T-helper 17 cell (primary cell): ENCODE measurements at places on chromosomes 11 and 22. TPM values are rescaled to one million over a fixed set of nuclear protein-coding genes. Genes with fewer than 3 reads are reported as not detected.
A peak's percentile ranks its signal among the peaks of the same experiment; 100 is the strongest.

The ANO1 gene
- not detected for total RNA-seq

The TXNRD2 gene
- total RNA-seq = 16.8 TPM

DNA sequence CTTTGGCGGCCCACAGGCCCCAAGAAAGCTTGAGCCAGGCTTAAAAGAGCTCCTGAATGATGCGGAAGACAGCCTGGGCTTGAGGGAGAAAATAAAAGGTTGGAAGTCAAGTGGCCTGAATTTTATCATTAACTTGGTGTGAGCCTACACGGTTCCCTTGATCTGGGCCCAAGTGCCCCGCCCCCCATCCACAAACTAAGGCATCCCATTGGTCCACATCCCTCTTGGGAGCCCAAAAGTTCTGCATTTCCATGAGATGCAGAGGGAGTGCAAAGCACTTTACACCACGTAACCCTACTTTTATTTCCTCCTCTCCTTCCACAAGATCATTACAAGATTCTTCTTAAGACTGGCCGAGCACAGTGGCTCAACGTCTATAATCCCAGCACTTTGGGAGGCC, 22.2 kb downstream of the LARGE1 start:
- no peak for DNase-seq

- DNase-seq = no peak
These were observed 29.9 kb downstream of the GLB1L2 start for GRCh38 chr11:134361661-134362060.

- no peak for DNase-seq
These were observed 165.1 kb downstream of the WNT11 start for GRCh38 chr11:76041208-76041607.

The PDGFD gene
- total RNA-seq = 0.10 TPM

- no peak for DNase-seq
These were observed 247.3 kb downstream of the MN1 start for GRCh38 chr22:27554106-27554811.

The CENATAC gene
- 116 TPM for total RNA-seq

DNA sequence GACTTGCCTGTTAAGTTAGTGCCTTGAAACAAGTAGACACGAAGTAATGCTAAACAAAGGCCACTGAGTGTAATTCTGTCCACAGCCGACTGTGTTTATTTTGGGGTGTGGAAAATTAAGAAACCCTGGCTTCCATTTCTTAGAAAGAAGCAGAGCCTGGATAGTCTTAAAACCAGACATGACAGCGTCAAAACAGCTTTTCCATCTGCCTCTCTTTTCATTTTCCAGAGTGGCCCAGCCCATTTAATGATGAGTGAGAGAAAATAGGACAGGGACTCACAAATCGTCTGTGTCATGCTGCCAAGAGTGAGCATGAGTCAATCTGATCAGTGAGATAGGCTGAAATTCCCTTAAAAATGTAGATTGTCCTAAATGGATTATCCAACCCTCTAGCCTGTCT, 485.9 kb downstream of the JRKL start:
- no peak for DNase-seq

The KRTAP5-10 gene
- total RNA-seq = not detected

The TMPRSS4 gene
- total RNA-seq = not detected

GRCh38 chr11:44788536-44789261, 61.9 kb downstream of the TSPAN18 start:
- no peak for DNase-seq

- DNase-seq = no peak
These were observed 3.0 kb downstream of the PNPLA2 start for GRCh38 chr11:821512-822371.

DNA sequence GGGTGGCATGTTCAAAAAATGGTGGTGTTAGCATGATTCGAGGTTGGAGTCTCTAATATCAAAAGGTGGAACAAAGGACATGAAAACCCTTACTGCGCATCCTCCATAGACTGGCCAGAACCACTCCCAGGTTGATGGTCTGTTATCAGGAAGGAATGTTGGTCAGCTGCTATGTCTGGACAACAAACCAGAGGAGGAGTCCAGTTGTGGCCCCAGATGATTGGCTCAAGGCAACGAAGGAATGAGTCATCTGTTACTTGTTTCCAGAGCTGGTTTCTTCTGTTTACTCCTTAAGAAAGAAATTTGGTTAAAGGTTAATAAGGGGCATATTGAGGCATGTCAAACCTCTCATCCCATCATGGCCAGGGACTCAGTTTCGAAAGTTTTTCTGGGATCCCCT, 56.8 kb upstream of the GRIA4 start:
- no peak for DNase-seq

DNA sequence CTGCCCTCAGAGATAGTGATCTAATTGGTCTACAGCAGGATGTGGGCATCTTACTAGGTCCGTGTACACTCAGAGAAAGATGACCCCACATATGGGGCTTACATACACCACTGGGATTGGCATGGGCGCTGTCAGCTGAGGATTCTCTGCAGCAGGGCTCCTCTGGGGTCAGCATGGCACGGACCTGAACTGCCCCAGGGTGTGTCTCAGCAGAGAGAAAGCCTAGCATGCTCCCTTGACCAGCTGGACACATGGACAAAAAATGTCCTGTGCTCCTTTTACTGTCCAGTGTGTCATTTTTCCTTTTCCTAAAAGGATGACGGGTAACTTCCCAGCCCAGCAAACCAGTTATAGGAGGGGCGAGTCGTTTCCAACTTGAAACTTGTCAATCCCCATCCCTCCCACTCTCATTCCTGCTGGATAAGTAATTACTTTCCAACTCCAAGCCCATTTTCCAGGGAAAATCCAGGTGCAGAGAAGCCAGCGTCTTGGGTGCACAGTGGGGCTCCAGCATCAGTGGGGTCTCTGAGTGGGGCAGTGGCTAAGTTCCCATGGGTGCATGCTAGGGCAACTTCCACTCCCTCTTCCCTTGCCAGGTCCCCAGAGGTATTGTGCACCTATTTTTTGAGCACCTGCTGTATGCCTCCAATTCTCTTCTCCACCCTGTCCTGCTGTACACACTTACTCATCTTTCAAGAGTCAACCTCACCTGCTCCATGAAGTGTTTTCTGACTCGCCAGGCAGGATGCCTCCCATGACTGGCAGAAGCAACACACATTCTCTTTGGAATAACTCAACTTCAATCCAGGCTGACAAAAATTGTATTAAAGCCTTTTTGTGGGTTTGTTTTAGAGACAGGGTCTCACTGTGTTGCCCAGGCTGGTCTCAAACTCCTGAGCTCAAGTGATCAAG, 5.0 kb downstream of the VSTM5 start:
- DNase-seq = no peak

The PKNOX2 gene
- not detected for total RNA-seq

The SAA4 gene
- not detected for total RNA-seq

DNA sequence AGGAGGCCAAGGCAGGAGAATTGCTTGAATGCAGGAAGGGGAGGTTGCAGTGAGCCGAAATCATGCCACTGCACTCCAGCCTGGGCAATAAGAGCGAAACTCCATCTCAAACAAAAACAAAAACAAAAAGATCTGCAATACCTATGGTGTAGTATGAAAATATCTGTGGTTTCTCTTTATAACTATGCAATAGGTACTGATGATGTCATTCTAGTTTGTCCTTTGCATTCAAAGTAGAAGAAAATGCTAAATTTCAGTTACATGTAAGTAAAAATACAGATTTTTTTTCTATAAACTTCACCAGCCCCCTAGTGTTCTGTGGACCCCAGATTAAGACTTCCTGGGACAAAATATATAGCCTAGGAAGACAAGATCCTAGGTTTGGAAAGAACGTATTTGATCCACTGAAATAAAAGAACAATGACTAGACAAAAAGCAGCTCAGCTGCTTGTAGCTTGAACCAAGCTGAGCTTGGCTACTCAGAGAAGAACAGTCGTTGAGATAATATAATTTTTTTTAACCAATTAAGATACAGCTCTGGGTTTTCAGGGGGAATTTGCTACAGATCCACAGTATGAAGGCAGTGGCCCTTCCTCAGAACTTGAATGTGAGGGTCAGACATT, 2.8 kb upstream of the HBE1 start:
- no peak for DNase-seq

DNA sequence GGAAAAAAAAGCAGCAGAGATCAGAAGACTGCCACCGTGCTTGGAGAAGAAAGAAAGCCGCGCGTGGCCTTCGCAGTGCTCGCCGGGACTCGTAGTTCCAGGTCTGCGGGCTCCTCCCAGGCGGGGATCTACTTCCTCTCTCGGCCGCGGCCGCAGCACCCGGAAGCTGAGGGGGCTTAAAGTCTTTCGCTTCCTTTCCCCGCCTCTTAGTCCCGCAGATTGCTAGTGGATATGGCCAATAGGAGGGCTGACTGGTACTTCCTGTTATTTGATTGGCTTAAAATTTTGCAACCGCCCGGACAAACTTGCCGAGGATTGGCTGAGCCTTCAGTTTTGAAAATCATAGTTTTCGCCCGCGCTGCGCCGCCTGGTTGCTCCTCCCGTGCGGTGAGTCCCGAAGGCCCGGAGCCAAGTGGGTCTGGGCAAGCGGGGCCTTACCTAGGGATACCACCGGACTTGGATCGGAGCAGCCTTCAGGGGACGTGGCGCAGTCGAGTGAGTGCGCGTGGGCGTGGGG, at the start of gene INCENP:
TSS of gene INCENP (plus strand) at position 343 of the 517 bp plus-strand sequence. CDS start 4,151 bp downstream, outside the sequence.
- peak; percentile 87 for DNase-seq

The AQP11 gene
- not detected for total RNA-seq

DNA sequence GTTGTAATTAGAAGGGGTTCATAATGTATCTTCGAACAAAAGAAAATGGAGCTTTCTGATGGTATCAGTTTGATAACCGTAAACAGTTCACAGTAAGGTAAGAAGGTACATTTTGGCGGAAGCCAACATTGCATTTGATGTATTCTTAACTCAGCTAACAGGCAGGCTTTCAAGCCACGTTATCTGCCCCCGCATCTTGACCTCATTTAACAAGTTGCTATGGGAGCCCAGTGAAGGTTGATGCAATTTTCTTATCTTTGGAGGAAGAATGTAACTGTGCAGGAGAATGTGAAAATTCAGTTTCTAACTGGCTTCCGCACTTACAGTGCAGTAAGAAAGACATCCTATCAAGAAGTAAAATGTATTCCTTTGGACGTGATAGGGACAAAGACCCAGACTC, 110.6 kb downstream of the ETS1 start:
- peak; percentile 60 for DNase-seq

The PAMR1 gene
- total RNA-seq = not detected

- no peak for DNase-seq
These were observed 148.3 kb upstream of the THY1 start for GRCh38 chr11:119571311-119571710.

The RIMBP3C gene
- 1.2 TPM for total RNA-seq

The CHST1 gene
- not detected for total RNA-seq

The XKR3 gene
- not detected for total RNA-seq
